Left lung (tissue), 14 donors: ENCODE measurements at places on chromosomes 5 and 9. TPM values are rescaled to one million over a fixed set of nuclear protein-coding genes. Genes with fewer than 3 reads are reported as not detected.

DNA sequence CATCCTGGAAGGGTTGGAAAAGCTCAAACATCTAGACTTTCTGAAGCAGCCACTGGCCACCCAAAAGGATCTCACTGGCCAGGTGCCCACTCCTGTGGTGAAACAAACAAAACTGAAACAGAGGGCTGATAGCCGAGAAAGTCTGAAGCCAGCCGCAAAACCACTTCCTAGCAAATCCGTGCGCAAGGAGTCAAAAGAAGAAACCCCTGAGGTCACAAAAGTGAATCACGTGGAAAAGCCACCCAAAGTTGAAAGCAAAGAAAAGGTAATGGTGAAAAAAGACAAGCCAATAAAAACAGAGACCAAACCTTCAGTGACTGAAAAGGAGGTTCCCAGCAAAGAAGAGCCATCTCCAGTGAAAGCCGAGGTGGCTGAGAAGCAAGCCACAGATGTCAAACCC lies 87.6 kb downstream of the MAP1B start:
- no peak for DNase-seq

DNA sequence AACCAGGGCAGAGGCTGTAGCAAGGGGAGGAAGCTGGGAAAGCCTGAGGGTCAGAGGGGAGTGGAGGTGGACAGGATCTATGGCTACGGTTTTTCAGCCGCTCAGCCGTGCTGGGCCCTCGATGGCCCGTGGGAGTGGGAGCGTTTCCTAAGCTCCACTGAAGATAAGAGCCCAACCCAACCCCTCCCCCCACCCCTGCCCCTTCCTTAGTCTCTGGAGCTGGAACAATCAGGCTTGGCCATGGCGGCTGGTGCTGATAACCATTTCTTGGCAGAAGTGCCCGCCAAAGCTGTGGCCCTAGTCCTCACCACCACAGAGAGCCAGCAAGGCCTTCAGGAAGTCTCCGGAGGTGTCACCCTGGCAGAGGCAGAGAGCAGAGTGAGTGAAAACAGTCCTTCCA lies 20.3 kb upstream of the TNIP1 start:
- DNase-seq: no peak

DNA sequence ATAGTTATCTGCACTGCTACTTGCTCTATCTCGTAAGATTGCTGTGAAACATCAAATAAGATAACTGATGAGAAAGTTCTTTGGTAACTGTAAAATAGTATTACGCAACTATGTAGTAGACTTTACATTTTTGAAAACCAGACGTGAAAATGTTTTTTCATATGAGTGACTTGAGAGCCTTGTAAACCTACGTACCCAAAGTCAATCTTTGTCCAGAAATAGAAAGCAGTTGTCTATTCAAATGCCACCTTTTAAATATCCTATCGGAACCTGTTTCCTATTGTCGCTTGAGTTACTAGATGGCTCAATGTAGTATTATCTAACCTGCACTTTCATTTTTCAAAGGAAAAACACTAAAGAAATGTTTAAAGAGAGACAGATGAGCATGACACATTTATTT lies 1.6 kb downstream of the FNIP1 start:
- DNase-seq: no peak

DNA sequence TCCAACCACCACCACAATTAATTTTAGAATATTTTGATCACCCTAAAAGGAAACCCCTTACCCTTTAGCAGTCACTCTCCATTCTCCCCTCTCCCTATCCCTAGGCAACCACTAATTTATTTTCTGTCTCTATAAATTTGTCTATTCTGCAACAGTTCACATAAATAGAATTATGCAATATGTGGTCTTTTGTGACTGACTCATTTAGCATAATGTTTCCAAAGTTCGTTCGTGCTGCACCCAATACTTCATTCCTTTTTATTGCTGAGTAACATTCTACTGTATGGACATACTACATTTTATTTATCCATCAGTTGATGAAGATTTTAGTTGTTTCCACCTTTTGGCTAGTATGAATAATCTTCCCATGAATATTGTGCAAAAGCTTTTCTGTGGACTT lies 18.2 kb upstream of the CDC20B start:
- DNase-seq: no peak

DNA sequence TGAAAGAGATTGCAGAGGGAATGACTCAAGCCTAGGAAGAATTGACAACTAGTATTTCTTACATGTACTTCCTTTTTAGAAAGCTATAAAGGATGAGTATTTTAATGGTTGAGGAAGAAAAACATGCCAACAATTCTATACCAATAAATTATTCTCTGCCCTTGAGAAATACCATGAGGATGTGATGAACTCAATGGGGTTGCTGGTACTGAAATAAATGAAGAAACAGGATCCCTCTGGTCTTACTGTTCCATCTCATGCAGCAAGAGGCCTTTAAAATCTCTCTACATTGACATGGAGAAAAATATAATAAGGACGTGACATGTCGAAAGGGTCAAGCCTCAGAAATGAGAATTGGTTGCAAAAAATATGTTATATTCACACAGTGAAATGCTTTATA lies 477.3 kb downstream of the GABRG2 start:
- no peak for DNase-seq

- no peak for DNase-seq
Observed at GRCh38 chr5:113199122-113199905, 222.7 kb downstream of the DCP2 start.

GRCh38 chr5:127041571-127041970 lies 11.2 kb upstream of the MARCHF3 start:
- no peak for DNase-seq

The TAF11L5 gene
- polyA plus RNA-seq: not detected

The TAF1L gene
- polyA plus RNA-seq: 0.16 TPM

The PCDHA11 gene
- polyA plus RNA-seq: 0.53 TPM
